EL (cell line): ENCODE measurements at places on chromosomes 11 and 22.
A peak's percentile ranks its signal among the peaks of the same experiment; 100 is the strongest.

- peak; percentile 79 for DNase-seq
Measured at GRCh38 chr11:73393479-73394415, 17.5 kb downstream of the RELT start.

DNA sequence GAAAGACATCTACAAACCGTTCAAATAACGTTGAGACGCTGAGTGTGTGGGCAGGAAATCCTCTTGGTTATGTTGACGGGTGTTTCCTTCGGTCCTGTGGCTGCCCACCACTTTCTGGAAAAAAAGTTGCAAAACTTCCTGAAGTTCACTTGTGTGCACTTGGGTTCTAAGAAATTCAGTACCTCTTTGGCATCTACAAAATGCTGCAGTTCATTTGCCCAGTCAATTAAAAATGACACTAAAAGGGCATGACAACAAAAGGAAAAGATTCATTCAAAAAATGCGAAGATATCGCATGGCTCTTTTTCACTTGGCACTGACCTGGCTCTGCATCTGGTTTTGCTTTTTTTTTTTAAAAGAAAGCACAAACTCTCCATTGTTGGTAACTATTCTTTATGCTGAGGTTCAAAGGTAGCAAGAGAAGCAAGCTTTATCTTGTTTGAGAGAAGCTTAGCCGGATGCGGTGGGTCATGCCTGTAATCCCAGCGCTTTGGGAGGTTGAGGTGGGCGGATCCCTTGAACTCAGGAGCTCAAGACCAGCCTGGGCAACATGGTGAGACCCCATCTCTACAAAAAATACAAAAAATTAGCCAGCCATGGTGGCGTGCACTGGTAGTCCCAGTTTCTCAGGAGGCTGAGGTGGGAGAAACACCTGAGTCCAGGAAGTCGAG lies 10.6 kb upstream of the XBP1 start:
- DNase-seq, result no peak

GRCh38 chr11:121670266-121670665 lies 217.5 kb upstream of the SORL1-AS1 start:
- no peak for DNase-seq

DNA sequence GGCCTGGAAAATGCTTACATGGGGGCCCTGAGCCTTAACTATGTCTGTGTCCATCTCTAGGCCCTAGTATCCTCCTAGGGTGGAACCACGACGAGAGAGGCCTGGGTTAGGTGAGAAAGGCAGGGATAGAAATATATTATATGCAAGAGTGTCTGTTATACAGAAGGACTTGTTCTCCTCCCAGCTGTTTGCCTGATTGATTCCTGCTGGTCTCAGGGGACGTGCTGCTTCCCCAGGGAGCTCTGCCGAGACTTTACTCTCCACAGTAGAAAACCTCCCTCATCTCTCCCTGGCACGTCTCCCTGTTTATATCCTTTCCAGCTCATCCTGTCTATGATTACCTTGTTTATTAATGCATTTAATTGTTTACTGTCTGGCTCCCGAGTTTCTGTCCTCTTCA lies 132.6 kb downstream of the MIAT start:
- DNase-seq, result no peak

DNA sequence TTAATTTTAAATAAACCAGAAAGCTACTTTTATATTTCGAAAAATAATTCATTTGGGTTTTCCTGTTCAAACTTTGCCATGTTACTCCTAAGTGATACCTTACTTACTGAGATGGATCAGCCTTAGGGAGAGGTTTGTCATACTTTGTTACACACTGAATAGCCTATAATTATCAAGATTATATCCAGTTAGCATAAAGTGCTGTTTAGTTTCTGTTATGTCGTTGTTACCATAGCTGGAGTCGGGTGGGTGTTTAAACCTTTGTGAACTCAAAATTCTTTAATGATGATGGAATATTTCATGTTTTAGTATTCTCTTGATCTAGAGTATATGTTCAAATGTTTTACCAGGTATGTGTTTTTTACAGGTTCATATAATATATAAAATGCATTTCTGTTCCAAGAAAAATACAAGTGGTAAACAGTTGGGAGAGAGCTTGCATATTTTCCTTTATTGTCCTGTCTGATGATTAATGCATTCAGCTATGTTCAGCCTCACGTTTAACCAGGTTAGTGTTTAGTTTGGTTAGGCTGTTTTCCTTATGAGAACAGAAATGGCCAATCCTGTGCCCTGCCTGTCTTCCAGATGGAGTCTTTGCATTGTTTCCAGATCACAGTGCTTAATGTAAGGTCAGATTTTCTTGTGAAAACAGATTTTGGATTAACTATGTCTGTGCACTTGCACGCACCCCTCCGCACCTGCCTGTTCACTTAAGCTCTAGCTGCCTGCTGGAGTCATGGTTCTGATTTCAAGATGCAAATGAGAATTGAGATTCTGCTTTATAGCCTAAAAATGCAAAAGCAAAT lies 105.6 kb downstream of the ATXN10 start:
- no peak for DNase-seq

DNA sequence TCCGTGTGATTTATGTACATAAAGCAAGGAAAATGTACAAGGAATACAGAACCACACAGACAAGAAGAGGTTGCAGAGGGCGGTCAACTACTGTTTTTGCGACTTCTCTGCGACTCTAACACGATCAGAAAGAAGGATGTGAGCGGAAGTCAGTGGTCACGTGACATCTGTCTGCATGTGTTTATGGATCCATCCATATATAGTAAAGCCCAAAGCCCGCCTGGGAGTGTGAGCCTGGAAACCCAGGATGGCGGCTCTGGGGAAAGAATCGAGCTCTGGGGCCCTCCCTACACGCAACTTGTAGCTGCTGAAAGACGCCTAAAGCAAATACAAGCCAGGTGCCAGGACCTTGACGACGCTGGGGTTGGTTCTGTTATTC lies 8.8 kb downstream of the OSBPL5 start:
- DNase-seq, result peak; percentile 22

- DNase-seq, result peak; percentile 82
Measured at GRCh38 chr11:122731500-122731913, 76.0 kb downstream of the UBASH3B start.

- DNase-seq, result peak; percentile 36
Measured at GRCh38 chr11:130726234-130727037, 189.8 kb downstream of the SNX19 start.

- DNase-seq, result peak; percentile 25
Measured at GRCh38 chr11:65182258-65183170, 786 bp downstream of the CAPN1 start.

GRCh38 chr11:14934641-14935351 lies 37.4 kb downstream of the CALCA start:
- DNase-seq, result no peak

GRCh38 chr11:46223252-46223513 lies 54.3 kb upstream of the CREB3L1 start:
- no peak for DNase-seq

- no peak for DNase-seq
Measured at GRCh38 chr22:25919452-25919851, 177.5 kb downstream of the MYO18B start.

GRCh38 chr22:19396934-19397733 lies 34.4 kb downstream of the HIRA start:
- DNase-seq, result no peak

DNA sequence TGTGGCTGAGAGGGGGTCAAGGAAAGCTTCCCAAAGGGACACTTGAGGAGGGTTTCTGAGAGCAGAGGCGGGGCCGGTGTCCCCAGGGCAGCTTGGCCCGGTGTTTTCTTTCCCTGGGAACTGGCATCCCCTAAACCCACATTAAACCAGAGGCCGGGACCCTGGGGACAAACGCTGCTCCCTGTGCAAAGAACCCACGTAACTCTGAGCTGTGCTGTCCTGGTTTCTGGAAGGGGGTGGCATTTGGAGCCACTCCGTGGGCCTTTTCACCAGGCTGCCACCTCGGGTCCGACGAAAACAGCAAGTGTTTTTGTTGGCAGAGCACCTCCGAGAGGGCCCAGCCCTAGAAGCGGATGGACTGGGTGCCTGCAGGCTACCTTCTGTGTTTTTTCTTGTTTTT lies 100.2 kb upstream of the ANO1 start:
- DNase-seq, result no peak

- DNase-seq, result no peak
Measured at GRCh38 chr11:62024936-62025486, 57.6 kb upstream of the FTH1 start.

DNA sequence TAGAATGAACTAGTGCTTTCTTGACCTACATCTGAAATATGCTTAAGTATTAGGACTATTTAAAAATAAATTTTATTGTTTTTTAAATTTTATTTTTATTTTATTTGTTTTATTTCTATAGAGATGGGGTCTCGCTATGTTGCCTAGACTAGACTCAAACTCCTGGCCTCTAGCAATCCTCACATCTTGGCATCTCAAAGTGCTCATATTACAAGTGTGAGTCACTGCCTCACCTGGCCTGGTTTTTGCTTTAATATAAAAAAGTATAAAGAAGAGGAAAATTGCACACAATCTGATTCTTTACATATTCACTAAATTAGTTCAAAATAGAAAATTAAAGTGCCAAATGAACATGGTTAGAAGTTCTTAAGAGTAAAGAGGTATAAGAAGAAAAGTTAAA lies 37.5 kb downstream of the HEPHL1 start:
- no peak for DNase-seq

- no peak for DNase-seq
Measured at GRCh38 chr22:40719599-40719998, 40.3 kb downstream of the MCHR1 start.

GRCh38 chr11:17547932-17548331 lies 873 bp downstream of the OTOG start:
- DNase-seq, result no peak

DNA sequence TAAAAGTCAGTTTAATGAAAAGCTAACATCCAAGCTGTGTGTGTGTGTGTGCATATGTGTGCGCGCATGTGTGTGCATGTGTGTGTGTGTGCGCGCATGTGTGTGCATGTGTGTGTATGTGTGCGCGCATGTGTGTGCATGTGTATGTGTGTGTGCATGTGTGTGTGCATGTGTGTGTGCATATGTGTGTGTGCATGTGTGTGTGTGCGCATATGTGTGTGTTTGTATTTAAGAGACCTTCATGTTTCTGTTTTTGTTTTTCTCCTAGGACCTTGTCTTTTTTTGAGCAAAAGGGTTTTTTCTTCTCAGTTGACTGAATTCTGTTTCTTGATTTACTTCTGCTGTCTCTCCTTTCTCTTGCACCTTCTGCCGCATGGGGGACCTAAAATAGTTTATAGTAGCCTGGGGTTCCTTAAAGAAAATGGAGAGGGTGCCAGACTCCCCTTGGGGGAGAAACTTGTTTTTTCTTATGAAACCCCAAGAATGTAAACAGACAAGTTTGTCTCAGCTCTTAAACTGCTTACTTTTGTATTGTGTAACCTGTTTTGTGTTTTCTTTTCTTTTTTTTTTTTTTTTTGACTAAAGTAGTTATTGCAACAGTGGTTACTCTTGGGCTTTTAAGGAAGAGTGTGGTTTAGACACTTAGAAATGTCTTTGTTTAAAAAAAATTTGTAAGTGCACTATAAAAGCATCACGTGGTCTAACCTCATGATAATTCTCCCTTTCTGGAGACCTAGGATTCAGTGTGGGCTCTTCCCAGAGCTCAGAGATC lies 53.0 kb downstream of the OSBPL5 start:
- no peak for DNase-seq

- no peak for DNase-seq
Measured at GRCh38 chr22:37376643-37377042, 50.6 kb downstream of the ELFN2 start.

DNA sequence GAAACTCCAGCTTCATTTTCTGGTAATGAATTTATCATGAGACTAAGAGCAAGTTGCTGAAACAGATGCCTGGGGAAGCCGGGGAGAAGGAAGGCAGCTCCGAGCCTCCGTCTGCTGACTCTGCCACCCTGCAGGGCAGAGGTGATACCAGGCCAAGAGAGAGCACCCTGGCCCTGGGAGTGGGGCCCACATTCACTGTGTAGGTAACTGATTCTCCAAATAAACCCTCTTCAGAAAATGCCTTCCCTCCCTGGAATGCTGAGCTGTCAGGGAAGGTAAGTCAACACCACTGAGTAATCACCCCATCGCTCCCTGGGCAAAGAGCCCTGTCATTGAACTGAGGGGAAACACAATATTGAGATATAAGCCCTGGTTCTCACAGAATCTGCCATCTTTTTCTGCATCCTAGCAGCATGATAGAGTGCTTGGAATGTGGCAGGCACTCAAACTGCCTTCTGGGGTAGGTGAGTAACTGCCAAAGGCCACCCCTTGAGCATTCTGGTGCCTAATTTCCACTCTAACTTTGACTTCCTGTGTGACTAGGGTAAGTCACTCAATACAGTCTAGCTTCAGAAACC lies 147.6 kb downstream of the SPATA19 start:
- DNase-seq, result no peak

GRCh38 chr11:4610258-4610935 lies 2.4 kb upstream of the TRIM68 start:
- DNase-seq, result peak; percentile 48

- DNase-seq, result peak; percentile 16
Measured at GRCh38 chr22:26949193-26949592, 291.8 kb downstream of the MIAT start.

DNA sequence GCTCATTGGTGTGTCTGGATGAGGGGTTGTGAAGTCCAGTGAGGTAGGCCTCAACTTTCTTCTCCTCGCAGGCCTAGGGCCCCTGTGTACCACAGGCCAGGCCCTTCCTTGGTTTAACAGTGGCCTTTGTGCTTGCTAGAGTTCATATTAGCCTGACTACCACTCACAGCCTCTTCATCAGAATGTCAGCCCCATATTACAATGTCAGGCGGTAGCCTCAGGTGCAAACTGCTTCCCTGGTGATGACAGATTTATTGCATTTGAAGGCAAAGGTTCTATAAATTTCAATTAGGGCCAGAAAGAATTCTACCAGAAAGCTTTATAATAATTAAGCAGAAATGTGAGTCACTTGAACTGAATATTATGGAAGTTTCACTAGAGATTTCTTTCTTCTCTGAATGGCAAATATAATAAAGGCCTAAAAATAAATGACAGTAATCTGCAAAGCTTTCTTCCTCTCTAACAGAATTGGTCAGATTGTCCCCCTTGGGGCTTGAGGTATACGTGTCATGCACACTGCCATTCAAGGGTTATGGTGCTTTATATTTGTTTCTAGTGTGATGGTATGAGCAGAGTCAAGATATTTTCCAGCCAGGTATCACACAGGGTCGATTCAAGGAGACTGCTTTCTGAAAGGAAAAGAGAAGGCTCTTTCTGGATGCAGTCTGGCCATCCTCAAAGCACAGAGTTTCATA lies 210.3 kb downstream of the CWF19L2 start:
- no peak for DNase-seq
